ENCODE measurements at places on chromosomes 16 and 17. TPM values are rescaled to one million over a fixed set of nuclear protein-coding genes. Genes with fewer than 3 reads are reported as not detected.

The MT1A gene
- total RNA-seq, result not detected

The CFDP1 gene
- 41.6 TPM for total RNA-seq

The PPM1E gene
- not detected for total RNA-seq

The SPATA32 gene
- total RNA-seq, result 0.55 TPM

The IL21R gene
- 23.5 TPM for total RNA-seq

DNA sequence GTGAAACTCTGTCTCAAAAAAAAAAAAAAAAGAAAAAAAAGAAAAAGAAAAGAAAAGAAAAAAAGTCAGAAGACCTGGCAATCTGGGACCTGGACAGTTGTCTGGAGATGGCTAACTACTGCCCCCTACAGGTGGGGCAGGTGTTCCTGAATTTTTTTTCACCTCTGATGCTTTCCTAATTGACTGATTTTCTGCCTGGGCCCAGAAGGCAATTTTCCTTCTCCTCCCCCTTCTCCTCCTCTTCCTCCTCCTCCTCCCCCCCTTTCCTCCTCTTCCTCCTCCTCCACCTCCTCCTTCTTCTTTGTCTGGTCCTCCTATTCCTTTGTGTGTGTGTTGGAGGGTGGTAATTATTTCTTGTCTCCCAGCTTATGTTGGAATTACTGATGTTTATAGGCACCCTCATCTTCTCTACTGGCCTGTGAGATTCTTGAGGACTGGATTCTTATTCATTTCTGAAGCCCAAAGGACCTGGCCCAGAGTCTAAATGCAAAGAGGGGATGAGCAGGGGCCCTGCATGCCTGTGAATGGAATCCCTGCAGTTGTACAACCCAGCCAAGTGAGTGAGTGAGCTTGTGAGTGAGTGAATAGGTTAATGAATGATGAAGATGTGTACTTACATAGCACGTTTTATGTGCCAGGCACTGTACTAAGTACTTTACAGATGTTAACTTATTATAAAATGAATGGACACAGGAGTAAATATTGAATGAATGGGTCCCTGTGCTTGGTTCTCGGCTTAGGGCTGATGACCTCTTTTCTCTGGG lies 26.9 kb downstream of the IRX5 start:
- no peaks in the 10 kb centered on the region for H3K4me1 ChIP-seq
- DNase-seq, result peak; percentile 49
- no peak overlapping the region for H3K4me3 ChIP-seq
- no peaks in the 10 kb centered on the region for H3K36me3 ChIP-seq
- H3K27ac ChIP-seq, result no peak overlapping the region
- peaks cover 2% of the 10 kb centered on the region for H3K27me3 ChIP-seq

GRCh38 chr17:63550817-63551639 lies 751 bp downstream of the DCAF7 start:
- H3K27ac ChIP-seq, result peak overlapping the region; percentile 97
- DNase-seq, result peak; percentile 46
- H3K4me3 ChIP-seq, result peak overlapping the region; percentile 99
- peaks cover 42% of the 10 kb centered on the region for H3K36me3 ChIP-seq

- peaks cover 20% of the 10 kb centered on the region for H3K36me3 ChIP-seq
- H3K27ac ChIP-seq, result no peak overlapping the region
- peak overlapping the region; percentile 52 for H3K4me3 ChIP-seq
Measured at GRCh38 chr17:7260651-7261378, 1.5 kb downstream of the CLDN7 start.

DNA sequence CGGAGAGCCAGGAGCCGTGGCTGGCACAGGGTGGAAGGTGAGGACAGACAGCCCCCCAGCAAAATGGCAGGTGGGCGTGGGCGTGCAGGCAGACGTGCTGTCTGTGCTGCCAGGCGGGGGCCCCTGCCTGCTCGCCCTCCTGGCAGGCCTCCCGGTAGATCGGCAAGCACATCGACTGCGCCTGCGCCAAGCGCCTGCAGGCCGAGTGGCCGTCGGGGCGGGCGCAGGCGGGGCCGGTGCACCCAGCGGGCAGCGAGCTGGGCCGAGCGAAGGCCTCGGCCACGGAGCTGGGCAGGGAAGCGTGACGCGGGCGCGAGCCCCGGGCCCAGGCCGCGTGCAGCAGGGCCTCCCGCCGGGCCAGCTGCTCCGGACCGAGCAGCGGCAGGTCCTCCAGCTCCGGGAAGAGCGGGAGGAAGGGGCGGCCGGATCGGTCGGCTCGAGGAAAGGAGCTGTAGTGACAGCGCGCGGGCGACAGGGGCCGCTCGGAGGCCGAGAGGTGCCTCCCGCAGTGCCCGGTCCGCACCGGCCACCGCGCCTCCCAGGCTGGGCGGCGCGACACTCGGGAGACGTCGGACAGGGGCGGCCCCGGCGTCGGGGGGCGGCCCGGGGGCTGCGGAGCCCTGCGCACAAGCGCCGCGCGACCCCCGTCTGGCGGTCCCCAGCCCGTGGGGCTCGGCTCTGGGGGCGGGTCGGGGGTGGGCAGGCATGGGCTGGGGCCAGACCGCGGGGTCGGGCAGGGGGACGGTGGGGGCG lies 16.9 kb downstream of the GRIN2C start:
- H3K4me3 ChIP-seq, result no peak overlapping the region
- no peak overlapping the region for H3K27ac ChIP-seq
- H3K27me3 ChIP-seq, result no peaks in the 10 kb centered on the region
- DNase-seq, result no peak

GRCh38 chr17:77882481-77883212 lies 75.9 kb upstream of the TNRC6C start:
- peak overlapping the region; percentile 91 for H3K27ac ChIP-seq
- peak; percentile 92 for DNase-seq
- H3K27me3 ChIP-seq, result peaks cover 20% of the 10 kb centered on the region
- peaks cover 67% of the 10 kb centered on the region for H3K4me1 ChIP-seq
- no peaks in the 10 kb centered on the region for H3K36me3 ChIP-seq

DNA sequence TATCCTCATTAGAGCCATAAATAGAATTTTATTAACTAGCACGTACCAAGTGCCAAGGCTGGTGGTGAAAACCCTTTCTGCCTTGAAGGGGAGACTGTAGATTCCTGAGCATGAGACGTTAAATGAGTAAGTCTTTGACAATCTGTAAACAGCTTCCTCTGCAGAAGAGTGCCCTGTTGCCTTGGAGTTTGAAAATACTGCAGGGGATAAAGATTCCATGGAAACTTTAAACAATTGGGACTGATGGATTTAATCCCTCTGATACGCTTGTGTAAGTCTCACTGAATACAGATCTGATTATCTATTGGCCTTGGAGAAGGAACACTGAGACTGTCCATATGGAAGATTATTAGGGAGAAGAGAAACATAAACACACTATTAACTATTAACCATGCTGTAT lies 1053.4 kb upstream of the RBFOX1 start:
- H3K27ac ChIP-seq, result no peak overlapping the region
- no peak for DNase-seq
- no peaks in the 10 kb centered on the region for H3K4me1 ChIP-seq
- H3K36me3 ChIP-seq, result no peaks in the 10 kb centered on the region

GRCh38 chr16:48811478-48811877 lies 201.5 kb upstream of the N4BP1 start:
- H3K4me1 ChIP-seq, result no peaks in the 10 kb centered on the region
- no peak overlapping the region for H3K27ac ChIP-seq
- peaks cover 27% of the 10 kb centered on the region for H3K27me3 ChIP-seq
- H3K36me3 ChIP-seq, result no peaks in the 10 kb centered on the region
- no peak overlapping the region for H3K4me3 ChIP-seq

- H3K36me3 ChIP-seq, result no peaks in the 10 kb centered on the region
- peaks cover 5% of the 10 kb centered on the region for H3K27me3 ChIP-seq
- H3K4me3 ChIP-seq, result no peak overlapping the region
- DNase-seq, result no peak
- H3K27ac ChIP-seq, result no peak overlapping the region
- H3K4me1 ChIP-seq, result no peaks in the 10 kb centered on the region
Measured at GRCh38 chr17:32279891-32280716, 14.5 kb downstream of the RHBDL3 start.

DNA sequence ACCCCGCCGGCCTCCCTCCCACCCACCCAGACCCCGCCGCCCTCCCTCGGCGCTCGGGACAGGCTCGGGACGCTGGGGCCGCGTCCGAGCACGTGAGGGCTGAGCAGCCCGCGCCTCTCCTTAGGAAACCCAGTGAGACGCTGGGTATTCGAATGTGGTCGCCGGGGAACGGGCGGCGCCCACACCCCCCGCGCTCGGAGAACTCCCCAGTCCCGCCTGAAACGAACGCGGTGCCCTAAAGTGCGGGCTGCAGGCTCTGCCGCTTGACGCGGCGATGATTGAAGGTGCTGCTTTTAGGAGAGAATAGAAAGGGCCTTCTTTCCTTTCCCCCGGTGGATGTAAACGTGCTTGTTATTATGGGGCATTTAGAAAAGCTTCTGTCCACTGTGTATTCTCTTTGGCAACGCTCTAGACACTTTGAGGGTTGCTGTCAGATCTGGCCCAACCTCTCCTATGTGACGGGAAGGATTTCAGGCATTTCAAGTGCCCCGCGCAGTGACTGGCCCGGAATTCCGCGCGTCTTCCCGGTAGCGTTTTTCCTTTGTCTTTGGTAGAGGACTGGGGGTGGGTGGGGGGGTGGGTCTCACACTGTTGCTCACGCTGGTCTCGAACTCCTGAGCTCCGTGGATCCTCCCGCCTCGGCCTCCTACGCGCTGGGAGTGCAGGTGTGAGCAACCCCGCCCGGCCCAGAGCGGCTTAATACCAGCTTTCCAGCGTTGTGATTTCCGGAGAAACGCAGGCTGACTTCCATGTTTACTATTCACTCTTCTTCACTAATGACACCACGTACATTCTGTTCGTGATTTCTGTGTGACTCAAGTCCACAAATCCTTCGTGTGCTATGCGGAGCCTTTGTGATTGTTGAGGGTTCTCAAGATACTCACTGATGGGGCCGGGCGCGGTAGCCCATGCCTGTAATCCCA lies 21.8 kb upstream of the FOXK2 start:
- peak overlapping the region; percentile 83 for H3K27ac ChIP-seq
- H3K36me3 ChIP-seq, result no peaks in the 10 kb centered on the region
- peaks cover 47% of the 10 kb centered on the region for H3K4me1 ChIP-seq

DNA sequence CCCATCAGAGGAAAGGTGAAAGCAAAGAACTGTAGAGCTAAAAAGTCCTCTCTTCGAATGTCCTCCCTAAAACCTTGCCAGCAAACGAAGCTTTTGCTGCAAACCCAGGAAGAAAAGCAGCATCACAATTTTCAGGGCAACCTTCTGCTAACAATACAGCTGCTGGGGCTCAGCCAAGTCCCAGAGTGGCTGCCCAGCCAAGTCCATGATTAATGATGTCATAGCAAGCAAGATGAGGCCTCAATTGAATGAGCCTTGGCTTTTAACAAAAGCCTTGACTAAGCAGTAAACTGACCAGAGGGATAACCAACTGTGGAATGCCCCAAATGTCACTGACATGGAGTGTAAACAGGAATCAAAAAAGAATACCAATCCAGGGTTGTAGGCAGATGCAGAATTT lies 342.7 kb downstream of the PMP22 start:
- H3K27ac ChIP-seq, result no peak overlapping the region
- H3K4me3 ChIP-seq, result no peak overlapping the region
- H3K27me3 ChIP-seq, result peaks cover 3% of the 10 kb centered on the region
- no peaks in the 10 kb centered on the region for H3K36me3 ChIP-seq
- DNase-seq, result no peak

GRCh38 chr16:81713796-81714195 lies 65.3 kb upstream of the PLCG2 start:
- H3K36me3 ChIP-seq, result peaks cover 5% of the 10 kb centered on the region
- H3K27ac ChIP-seq, result peak overlapping the region; percentile 7

- H3K4me1 ChIP-seq, result no peaks in the 10 kb centered on the region
- no peak overlapping the region for H3K27ac ChIP-seq
- no peak overlapping the region for H3K4me3 ChIP-seq
- no peaks in the 10 kb centered on the region for H3K36me3 ChIP-seq
- DNase-seq, result no peak
Measured at GRCh38 chr17:56690441-56691291, 97.2 kb downstream of the NOG start.

DNA sequence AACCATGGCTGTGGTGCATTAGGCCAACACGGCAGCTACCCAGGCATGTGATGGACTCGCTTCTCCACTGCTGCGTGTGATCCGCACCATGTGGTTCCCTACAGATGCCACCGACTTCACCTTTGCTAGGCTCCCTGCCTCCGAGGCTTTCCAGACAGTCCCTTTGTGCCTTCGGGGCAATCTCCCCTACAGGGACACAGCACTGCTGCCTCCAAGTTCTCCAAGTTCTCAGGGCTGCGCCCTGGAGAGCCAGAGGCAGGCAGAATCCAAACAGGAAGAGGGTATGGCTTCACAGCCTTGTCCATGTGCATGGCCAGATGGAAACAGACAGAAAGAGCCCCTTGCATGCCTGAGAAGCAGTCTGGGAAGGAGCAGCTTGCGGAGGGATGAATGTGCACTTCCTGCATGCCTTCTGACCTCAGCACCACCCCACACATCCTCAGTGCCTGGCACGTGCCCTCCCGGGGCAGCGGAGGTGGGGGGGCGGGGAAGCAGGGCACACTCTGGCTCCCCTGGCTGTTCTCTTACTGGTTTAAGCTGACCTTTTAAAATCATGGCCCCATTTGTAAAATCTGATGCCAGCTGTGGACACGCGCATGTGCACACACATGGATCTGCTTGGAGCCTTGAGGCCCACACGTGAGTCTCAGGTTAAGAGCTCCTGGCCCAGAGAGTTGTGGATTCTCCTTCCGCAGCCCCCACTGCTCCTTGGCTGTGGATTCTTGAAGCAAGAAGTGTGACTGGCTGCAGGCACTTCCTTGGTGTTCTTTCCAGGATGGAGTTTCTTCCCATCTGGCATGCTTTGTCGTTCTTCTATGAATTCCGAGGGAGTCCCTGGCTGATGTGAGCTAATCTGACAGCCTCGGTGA lies 55.3 kb upstream of the MTSS2 start:
- peaks cover 39% of the 10 kb centered on the region for H3K36me3 ChIP-seq
- H3K27ac ChIP-seq, result peak overlapping the region; percentile 55
- no peaks in the 10 kb centered on the region for H3K27me3 ChIP-seq

DNA sequence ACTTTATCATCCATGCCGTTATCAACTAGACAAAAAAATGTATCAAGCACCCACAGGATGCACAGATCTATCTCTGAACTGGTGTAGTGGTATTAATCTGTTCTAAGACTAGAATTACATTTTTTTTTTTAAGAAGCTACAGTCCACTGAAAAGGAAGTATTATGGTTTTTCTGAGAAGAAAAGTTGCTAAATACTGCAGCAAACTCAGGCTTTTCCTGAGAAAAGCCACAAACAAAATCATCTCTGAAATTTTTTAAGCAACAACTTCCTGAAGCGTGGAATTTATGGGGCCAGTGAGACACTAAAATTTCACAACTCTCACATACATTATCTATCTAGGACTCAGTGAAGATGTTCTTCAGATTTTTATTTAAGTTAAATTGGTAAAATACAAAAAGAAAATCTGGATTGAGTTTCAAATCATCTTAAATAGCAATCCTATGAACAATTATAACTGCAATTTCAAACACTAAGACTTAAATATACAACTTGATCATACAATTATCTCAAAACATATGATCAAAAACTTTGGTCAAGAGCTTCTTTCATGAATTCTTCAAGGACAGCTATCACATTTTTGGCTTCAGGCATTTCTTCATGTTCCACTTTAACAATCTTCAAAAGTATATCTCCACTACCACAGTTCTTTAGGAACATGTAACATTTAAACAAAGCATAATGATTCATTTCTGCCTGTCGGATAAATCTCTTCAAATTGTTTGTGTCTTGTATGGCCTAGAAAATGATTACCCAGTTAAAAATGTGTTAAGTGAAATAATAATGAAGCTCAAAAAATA lies 10.5 kb downstream of the C17orf75 start:
- H3K4me3 ChIP-seq, result peak overlapping the region; percentile 67
- no peaks in the 10 kb centered on the region for H3K27me3 ChIP-seq
- DNase-seq, result no peak
- peak overlapping the region; percentile 89 for H3K27ac ChIP-seq
- H3K36me3 ChIP-seq, result peaks cover 42% of the 10 kb centered on the region
- H3K4me1 ChIP-seq, result peaks cover 73% of the 10 kb centered on the region
